ENCODE measurements at places on chromosomes 5 and 9.

DNA sequence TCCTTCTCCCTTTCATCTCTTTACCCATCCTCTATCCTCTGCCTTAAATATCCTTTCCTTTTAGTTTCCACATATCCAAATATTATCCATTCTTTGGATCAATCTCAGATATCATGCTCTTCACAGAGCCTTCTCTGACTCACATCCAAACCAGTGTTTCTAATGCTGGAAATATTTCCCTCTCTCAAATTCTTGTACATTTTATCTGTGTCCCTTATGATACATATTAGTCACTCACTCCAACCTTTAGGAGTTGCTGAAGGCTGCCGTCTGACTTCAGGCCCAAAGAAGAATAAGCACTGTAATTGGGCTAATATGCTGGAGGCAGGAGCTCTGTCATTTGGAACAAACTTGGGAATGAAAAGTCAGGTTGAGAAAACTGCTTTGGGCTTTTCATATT lies 156.4 kb upstream of the RUSC2 start:
- no peak for ATAC-seq

DNA sequence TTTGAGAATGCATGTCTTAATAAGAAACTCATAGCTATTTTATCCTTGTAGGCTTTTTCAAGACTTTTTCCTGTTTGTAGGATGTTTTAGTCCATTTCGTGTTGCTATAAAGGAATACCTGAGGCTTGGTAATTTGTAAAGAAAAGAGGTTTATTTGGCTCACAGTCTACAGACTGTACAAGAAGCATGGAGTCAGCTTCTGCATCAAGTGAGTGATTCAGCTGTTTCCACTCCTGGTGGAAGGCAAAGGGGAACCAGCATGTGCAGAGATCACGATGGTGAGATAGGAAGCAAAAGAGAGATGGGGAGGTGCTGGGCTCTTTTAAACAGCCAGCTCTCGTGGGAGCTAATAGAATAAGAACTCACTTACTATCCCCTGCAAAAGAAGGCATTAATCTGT lies 177.3 kb downstream of the ALDH1A1 start:
- ATAC-seq: no peak

- no peak for ATAC-seq
Observed at GRCh38 chr5:54794135-54794975, 191.0 kb downstream of the ESM1 start.

DNA sequence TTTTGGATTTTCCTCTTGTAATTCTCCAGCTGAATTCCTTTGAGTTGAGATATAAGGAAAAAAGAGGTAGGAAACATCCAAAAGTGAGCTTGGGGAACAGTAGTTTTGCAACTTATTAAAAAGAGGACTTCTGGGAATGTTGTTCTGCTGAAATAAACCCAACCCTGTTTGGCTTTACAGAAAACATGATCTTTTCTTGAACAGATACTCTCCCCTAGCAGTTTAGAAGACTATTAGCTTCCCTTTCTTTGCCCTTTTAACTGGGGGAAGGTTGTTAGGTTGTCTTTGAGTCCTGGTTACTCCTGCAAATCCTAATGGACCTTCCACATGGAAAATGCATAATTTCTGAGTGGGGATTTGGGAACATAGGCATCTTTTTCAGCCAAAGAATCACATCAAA lies 168.7 kb upstream of the RPS23 start:
- no peak for ATAC-seq

DNA sequence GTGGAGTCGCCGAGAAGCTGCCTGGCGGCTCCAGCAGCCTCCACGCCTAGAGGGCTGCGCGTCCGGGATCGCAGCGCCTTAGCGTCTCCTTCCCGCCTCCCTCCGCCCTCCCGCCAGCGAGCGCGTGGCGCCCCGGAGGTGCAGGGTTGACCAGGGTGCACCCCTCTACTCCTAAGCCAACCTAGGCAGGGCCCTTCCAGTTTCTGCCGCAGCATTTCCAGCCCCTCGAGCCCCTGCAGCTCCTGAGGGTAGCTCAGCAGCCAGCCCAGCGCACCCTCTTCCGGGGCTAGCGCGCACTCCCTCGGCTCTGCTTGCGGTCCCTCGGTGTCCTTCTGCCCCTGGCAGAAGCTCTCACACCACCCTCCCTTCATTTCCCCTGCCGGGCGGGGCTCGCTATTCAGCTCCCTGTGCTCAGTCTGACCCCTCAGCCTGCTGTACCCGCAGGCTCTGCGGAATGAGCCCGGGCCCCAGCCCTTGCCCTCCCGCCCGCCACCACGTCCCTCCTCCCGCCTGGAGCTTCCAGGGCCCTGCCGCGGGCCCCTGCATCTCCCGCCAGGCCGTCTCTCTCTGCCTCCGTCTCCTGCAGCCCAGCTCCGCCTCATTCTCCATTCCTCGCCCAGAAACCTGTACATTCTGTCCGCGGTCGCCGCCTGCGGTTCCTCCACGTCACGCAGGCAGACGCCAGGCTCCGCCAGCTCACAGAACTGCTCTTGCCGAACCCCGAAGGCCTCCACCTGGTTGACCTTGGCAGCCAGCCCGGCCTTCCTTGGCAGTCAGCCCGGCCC lies 61.8 kb downstream of the SPATA31C2 start:
- ATAC-seq: peak; percentile 83

GRCh38 chr9:122261469-122261881 lies 3.2 kb downstream of the RBM18 start:
- no peak for ATAC-seq

DNA sequence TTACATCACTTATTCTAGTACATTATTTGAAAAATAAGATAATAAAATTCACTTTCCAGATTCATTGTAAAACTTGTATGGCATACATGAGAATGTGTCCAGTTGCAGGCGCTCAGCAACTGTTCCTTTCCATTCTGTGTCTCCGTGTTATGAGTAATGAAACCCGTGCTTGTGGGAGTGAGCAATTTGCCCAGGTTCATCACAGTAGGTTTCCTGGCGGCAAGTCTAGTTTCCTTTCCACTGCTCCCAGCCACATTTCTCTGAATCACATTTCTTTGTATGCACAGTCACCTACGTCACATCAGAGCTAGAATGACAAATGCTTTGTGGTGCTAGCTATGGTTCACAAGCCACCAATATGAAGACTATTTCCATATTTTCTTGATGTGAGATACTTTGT lies 39.9 kb downstream of the MOCS2 start:
- no peak for ATAC-seq

GRCh38 chr9:72945391-72945790 lies 7.5 kb downstream of the ALDH1A1 start:
- no peak for ATAC-seq
